Osteocyte (in vitro differentiated cells): ENCODE measurements at places on chromosomes 4 and X. TPM values are rescaled to one million over a fixed set of nuclear protein-coding genes. Genes with fewer than 3 reads are reported as not detected.

DNA sequence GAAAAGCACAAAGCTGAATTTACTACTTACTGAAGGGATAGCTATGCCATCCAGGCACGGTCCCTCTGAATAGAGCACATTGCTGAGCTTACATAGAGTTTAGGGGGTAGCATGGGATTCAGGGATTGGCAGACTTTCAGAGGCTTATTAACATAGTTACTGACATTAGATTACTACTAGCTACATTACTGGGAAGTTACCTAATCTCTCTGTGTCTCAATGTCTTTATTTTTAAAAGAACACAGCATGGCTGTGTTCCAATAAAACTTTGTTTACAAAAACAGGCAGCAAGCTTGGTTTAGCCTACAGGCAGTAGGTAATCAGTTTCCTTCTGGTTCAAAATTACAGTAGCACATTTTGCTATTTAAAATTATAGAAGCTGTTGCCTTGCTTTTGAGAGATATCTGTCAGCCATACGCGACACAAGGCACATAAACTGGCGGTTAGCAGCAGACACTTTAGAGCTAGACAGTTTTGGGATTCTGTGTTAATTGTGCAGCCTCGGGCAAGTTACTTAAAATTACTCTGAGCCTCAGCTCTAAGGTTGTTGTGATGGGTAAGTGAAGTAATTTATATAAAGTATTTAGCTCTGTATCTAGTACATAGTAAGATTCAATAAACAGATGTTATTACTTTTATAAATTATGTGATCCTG lies 6.9 kb downstream of the KLHL8 start:
- DNase-seq: no peak
- no peaks in the 10 kb centered on the region for H3K27me3 ChIP-seq
- H3K4me1 ChIP-seq: peaks cover 21% of the 10 kb centered on the region
- H3K27ac ChIP-seq: no peak overlapping the region
- no peak overlapping the region for H3K4me3 ChIP-seq

CNKSR2 gene
- 1.1 and 2.5 TPM in 2 replicates for total RNA-seq

DNA sequence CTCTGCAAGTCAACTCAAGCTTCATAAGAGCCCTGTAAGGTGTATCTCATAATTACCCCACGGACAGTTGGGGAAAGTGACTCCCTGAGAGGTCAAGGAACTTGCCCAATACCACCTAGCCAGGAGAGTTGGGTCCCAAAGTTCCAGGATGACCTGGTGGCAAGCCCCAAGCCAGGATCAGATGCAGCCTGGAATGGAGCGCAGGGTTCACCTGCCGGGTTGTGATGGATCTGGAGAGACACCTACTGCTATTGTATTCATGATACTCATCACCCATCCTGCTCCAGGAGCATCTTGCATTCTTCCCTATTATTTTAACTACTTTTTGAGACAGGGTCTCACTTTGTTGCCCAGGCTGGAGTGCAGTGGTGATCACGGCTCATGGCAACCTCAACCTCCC lies 36.1 kb downstream of the ZBTB49 start:
- no peak for DNase-seq
- H3K36me3 ChIP-seq: peaks cover 7% of the 10 kb centered on the region
- H3K4me1 ChIP-seq: no peaks in the 10 kb centered on the region
- H3K27ac ChIP-seq: no peak overlapping the region
- no peaks in the 10 kb centered on the region for H3K27me3 ChIP-seq
- H3K4me3 ChIP-seq: no peak overlapping the region

CSN1S1 gene
- total RNA-seq: not detected in 2 replicates

GRCh38 chr4:118762155-118762554 lies 73.8 kb downstream of the SEC24D start:
- DNase-seq: no peak
- peaks cover 55% of the 10 kb centered on the region for H3K36me3 ChIP-seq
- H3K27ac ChIP-seq: peak overlapping the region; percentile 28
- no peak overlapping the region for H3K4me3 ChIP-seq

DNA sequence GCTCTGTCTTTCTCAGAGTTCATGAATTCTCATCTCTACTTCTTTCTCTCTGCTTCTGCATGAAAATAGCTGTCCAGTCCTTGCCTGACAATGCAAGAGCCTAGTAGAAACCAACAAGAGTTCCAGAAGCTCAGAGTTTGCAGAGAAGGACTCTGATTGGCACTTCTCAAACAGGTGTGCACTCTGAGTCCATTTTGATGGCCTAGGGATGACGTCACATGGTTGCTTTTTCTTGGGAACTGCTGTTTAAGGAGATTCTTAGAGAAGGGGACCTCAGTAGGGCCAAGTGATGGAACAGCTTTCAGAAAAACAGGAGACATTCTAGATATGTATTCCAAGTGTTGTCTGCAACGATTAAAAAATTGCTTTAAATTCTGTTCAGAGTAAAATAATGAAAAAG lies 56.8 kb downstream of the HMGB2 start:
- H3K4me1 ChIP-seq: peaks cover 22% of the 10 kb centered on the region
- H3K36me3 ChIP-seq: peaks cover 4% of the 10 kb centered on the region
- no peak overlapping the region for H3K27ac ChIP-seq
- H3K4me3 ChIP-seq: no peak overlapping the region

DNA sequence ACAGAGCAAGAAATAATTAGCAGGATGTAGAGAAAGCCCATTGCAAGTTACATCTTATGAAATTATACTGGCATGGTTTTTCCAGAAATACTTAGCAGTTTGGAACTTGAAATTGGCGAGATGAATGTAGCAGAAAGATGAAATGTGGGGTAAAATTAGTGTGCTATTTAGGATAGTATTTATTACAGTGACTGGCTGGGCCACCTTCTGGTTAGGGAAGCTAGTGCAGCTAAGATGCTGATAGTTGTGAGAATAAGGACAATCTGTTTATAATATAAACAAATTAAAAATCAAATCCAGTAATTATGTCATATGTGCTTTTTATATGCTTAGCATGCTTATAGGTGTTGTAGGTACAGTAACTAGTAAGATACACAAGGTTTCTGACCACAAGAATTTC lies 74.8 kb downstream of the IL15 start:
- H3K27me3 ChIP-seq: no peaks in the 10 kb centered on the region
- H3K36me3 ChIP-seq: peaks cover 7% of the 10 kb centered on the region
- H3K27ac ChIP-seq: no peak overlapping the region
- no peak for DNase-seq

- DNase-seq: no peak
- H3K4me3 ChIP-seq: no peak overlapping the region
- no peaks in the 10 kb centered on the region for H3K27me3 ChIP-seq
These were observed 75.3 kb upstream of the RAPGEF2 start for GRCh38 chr4:159027535-159027934.
